ENCODE measurements at places on chromosomes 2 and 18.

DNA sequence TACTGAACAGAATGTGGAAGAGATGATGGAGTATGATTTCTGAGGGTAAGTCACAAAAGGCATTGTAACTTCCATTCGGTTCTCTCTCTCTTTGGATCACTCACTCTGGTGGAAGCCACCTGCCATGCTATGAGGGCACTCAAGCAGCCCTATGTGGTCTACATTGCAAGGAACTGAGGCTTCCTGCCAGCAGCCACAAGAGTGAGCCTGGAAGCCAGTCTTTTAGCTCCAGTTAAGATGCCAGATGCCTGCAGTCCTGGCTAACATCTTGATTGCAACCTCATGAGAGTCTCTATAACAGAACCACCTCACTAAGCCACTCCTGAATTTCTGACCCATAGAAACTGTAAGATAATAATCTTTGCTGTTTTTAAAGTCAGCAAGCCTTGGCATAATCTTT lies 935.7 kb downstream of the LRP1B start:
- no peak for DNase-seq

DNA sequence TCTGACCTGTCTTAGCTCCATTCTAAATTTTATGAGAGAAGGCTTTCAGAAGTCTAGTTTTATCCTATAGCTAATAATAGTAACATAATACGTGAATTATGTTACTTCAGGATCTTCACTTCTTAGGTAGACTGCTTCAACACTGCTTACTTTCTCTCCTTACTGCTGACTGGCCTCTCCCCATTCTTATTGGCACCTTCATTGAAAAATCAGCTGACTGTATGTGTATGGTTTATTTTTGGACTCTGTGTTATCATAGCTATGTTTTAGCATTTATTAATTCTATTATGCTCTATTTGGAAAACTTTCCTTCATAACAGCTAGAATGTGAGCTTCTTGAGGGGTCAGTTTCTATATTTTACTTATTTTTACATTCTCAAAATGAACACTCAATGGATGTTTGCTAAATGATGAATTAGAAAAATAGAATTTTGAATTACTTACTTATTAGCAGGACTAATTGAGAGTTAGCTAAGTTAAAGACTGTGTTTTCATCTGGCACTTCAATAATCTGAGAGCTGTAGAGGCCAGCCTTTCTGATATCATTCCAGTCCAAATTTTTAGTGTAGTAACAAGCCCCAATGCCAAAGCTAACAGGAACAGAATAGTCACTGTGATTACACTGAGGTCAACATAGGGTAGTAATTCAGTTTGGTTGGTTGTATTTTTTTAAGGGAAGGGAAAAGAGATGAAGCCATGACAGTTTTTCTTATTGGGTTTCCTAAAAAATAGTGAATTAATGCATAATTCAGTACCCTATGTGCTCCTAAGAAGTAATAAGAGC lies 92.3 kb downstream of the TTC27 start:
- no peak for DNase-seq

- no peak for DNase-seq
Observed at GRCh38 chr2:227219312-227220105, 55.1 kb downstream of the COL4A3 start.

- DNase-seq, result no peak
Observed at GRCh38 chr18:56162311-56163265, 475.8 kb downstream of the TXNL1 start.

DNA sequence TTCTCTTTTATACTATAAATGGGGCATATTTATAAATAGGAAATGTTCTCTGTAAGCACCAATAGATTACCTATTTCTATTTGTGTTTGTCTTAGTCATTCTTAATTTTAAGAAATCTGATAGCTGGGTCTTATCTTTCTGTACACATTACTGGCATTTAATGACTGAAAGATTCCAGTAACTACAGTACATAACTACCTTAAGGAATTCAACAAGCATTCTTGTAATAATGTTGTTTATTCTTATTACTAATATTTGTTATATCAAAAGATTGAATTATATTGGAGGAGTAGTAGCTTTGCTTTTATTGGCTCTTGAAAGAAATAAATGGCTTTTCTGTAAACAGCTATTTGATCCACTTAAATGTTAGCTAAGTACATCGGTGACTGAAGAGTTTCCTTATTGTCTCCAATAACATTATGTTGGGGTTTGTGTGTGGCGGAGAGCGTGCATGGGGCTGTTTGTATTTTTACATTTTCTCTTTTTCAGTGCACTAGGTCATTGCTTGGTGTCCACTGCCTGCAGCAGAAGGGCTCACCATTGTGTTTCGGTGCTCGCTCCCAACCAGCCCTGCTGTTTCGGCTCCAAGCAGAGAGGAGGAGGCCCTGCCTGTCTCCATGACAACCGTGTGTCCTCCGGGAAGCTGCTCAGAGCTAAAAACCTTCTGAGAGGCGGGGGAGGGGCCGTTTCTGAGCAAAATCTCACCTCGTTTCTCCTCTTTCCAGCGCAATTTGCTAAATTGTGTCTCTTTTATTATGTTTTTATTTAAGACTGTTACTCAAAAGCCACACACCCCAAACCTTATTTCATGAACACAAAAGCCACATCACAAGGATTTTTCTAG lies 112.5 kb upstream of the SLC38A11 start:
- peak; percentile 59 for DNase-seq

DNA sequence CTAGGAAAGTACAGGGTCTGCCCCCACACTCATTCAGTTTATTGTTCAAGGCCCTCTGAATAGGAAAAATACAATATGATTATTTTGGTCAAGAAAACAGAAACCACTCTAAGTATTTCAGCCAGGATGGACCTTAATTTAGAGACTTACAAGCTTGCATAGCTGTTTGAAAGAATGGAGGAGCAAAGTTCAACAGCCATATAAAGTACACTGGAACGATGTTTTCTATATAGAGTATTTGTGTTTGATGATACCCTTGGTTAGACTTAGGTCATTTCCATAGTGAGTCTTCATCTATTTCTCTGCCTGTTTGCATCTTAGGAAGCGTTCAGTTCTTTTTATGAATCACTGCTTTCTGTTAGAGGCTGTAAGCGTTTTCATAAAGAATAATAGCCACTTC lies 366.2 kb downstream of the NUP35 start:
- DNase-seq, result no peak

- DNase-seq, result no peak
Observed at GRCh38 chr2:29991086-29991485, 69.7 kb upstream of the ALK start.

GRCh38 chr2:50513724-50514123 lies 518.2 kb downstream of the NRXN1 start:
- no peak for DNase-seq

GRCh38 chr2:181178130-181178529 lies 197.7 kb downstream of the UBE2E3 start:
- DNase-seq, result no peak

DNA sequence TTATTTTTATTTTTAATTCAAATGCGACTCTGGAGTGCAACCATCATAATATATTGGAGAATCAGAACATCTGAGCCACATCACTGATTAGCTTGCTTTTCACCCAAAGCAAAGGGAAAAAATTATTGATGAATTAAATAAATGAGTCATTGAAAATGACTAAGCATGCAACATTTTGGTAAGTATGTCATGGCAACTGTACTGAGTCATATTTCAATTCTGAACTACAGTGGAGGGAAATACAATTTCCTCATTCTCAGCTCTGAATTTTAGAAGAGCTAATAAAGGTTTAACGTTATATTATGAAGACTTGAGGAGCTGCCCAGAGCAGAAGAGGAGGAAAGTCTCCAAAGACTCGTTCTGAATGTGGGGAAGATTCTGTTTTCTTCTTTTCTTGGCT lies 89.6 kb upstream of the CCDC68 start:
- no peak for DNase-seq

DNA sequence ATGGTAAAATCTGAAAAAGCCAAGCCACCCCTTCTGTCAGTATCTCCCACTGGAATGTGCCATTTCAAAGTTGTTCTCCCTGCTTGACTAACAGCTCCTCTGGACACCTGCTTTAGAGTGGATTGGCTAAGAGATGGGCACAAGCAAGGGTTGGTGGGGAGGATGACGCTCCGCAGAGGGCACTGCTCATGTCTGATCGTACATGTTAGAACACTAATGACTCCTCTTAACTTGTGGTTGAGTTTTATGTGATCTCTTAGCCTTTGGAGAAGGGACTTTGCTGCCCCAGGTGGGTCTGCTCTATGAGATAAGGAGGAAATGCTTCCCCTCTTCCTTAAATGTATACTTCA lies 8.2 kb upstream of the KIAA2012 start:
- DNase-seq, result no peak

DNA sequence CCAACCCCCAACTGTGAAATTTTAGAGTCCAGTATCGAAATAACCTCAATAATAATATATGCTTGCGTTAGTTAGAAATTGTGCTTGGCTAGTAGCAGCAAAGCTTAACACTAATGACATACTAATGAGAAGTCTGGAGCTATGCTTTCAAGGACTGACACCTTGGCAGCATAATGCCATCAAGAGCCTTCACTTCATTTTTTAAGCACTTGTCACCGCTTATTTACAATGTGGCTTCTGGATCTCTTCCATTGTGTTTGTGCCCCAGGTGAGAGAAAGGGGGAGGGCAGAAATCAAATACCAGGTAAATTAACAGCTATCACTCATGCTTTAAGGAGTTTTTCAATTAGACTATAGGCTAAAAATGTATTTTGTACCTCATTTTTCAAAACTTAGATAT lies 101.5 kb downstream of the CDH7 start:
- no peak for DNase-seq

- peak; percentile 65 for DNase-seq
Observed at GRCh38 chr2:188628989-188629752, 337.5 kb downstream of the GULP1 start.

DNA sequence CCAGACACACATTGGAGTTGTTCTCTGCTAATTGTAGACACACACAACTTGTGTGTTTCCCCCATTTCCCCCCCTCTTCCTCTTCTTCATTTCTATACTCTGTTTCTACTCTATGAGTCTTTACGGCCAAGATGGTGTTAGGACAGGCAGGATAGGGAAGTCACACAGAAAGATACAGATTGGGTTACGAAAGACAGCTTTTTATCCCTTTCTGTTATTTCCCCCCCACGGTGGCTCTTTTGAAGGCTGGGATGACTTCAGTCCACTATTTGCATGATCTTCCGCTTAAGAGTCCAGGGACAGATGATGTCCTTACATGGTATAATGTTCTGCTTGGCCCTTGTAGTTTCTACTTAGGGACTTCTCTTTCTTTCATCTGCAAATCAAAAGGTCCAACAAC lies 1.6 kb upstream of the EMILIN2 start:
- no peak for DNase-seq

DNA sequence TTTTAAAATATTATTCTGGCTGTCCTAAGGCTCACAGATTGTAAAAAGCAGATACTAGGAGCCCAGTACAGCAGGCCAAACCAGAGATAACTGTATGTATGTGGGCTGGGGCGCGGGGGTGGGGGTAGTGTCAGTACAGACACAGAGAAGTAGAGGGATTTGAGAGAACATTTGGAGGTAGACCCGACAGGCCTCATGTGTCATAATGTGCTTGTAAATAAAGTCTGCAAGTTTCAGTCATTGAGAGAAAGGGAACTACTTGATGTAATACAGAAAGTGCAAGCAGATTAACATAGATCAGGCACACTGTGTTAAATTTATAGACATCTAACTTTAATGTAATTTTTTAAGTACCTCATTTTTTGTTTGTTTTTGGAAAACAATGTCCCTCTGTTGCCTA lies 7.4 kb upstream of the POLI start:
- no peak for DNase-seq

Measured in sciatic nerve (tissue), 2 donors.